Activated CD4-positive, alpha-beta memory T cell treated with anti-CD3 and anti-CD28 coated beads for 36 hours (primary cell): ENCODE measurements at places on chromosomes 6 and 20.

DNA sequence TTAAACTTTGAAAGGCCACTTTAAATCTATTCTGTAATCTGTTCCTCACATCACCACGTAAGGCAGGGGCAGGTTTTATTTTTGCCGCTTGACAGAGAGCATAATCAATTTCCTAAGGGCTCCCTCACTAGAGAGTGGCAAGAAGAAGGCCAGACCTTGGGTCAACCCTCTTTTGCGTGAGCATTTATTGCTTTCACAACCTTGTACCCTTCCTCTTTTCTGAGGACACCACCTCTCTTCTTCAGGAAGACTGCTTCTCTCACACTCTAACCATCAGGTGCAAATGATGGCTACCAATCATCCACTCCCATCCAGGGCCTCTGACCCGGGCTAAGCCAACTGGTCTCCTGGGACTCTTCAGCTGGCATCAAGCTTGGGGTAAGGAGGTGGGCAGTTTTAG is 25.2 kb upstream of the QKI start:
- H3K4me3 ChIP-seq: no peak overlapping the region
- DNase-seq: no peak
- no peaks in the 10 kb centered on the region for H3K36me3 ChIP-seq
- H3K27me3 ChIP-seq: peaks cover 10% of the 10 kb centered on the region

DNA sequence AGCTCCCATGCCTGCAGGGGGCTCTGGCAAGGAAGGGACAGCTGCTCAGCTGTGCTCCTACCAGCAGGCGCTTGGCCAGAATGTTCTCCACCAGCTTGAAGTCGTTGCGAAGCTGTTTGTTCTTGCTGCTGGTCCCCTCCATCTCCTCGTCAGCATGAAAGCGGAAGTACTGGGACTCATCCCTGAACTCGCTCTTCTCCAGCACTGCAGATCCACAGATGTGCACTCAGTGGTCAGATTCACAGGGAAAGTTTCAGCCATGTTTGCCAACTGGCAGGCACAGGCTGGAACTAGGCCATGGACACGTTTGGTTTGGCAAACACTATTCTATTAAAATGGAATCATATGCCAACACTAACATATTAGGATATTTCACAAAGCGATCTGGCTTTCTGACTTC is 167.9 kb downstream of the PREX1 start:
- H3K27ac ChIP-seq: peak overlapping the region; percentile 47
- H3K36me3 ChIP-seq: peaks cover 65% of the 10 kb centered on the region
- H3K4me1 ChIP-seq: peaks cover 1% of the 10 kb centered on the region
- no peaks in the 10 kb centered on the region for H3K27me3 ChIP-seq
- H3K4me3 ChIP-seq: no peak overlapping the region

DNA sequence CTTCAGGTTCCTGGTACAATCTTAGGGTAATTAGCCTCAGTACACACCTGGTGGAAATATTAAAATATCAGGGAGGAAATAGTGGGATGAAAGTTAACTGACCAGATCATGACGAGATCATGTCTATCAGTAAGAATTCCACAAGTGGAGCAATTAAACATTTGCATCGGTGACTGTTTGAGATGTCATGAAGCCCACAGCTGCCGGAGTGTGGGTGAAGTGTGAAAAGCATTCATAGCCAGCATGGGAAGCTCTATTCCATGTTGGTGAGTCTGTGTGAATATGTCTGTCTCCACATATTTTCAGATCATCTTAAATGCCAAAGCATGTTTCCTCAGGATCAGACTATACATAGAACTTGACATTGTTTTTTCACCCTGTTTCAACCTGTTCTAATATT is 142.8 kb downstream of the IPCEF1 start:
- H3K27me3 ChIP-seq: no peaks in the 10 kb centered on the region
- no peak overlapping the region for H3K27ac ChIP-seq
- no peak overlapping the region for H3K4me3 ChIP-seq
- DNase-seq: no peak
- peaks cover 28% of the 10 kb centered on the region for H3K36me3 ChIP-seq
- H3K4me1 ChIP-seq: peaks cover 47% of the 10 kb centered on the region

- no peaks in the 10 kb centered on the region for H3K4me1 ChIP-seq
- H3K36me3 ChIP-seq: peaks cover 7% of the 10 kb centered on the region
- no peak overlapping the region for H3K4me3 ChIP-seq
- no peak for DNase-seq
- no peak overlapping the region for H3K27ac ChIP-seq
These were observed 48.1 kb downstream of the TCP11 start for GRCh38 chr6:35093118-35093445.

DNA sequence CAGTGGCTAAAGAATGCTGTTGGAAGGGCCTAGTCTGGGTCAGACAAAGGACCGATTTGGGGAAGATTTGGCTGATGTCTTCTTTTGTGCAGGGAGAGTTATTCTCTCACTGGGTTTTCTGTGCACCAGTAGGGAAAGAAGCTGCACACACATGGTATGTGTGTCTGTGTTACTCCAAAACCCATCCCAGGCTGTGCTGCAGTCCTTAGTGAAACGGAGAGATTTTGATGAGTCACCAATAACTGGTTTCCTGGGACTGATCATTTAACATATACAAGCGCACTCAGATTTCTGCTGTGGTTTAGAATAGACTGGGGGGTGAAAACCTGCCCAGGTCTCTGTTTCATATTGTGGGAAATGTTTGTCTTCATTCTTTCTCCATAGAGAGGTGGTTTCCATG is 1049.8 kb downstream of the KIF16B start:
- H3K36me3 ChIP-seq: no peaks in the 10 kb centered on the region
- H3K27me3 ChIP-seq: no peaks in the 10 kb centered on the region
- H3K27ac ChIP-seq: no peak overlapping the region

- H3K4me3 ChIP-seq: no peak overlapping the region
- no peak overlapping the region for H3K27ac ChIP-seq
- no peaks in the 10 kb centered on the region for H3K4me1 ChIP-seq
- peaks cover under 1% of the 10 kb centered on the region for H3K36me3 ChIP-seq
- DNase-seq: no peak
These were observed 494.1 kb upstream of the ARID1B start for GRCh38 chr6:156283091-156283490.

GRCh38 chr6:159107451-159108260 is 61.5 kb upstream of the FNDC1 start:
- peak; percentile 65 for DNase-seq
- peak overlapping the region; percentile 73 for H3K4me3 ChIP-seq
- peak overlapping the region; percentile 88 for H3K27ac ChIP-seq
- H3K27me3 ChIP-seq: no peaks in the 10 kb centered on the region
- H3K36me3 ChIP-seq: no peaks in the 10 kb centered on the region
- peaks cover 72% of the 10 kb centered on the region for H3K4me1 ChIP-seq

GRCh38 chr6:138012682-138013081 is 94.5 kb downstream of the PERP start:
- no peak overlapping the region for H3K4me3 ChIP-seq
- H3K4me1 ChIP-seq: no peaks in the 10 kb centered on the region
- no peaks in the 10 kb centered on the region for H3K27me3 ChIP-seq
- no peak for DNase-seq
- no peaks in the 10 kb centered on the region for H3K36me3 ChIP-seq
- no peak overlapping the region for H3K27ac ChIP-seq
